ENCODE measurements at places on chromosomes 2 and 18. TPM values are rescaled to one million over a fixed set of nuclear protein-coding genes. Genes with fewer than 3 reads are reported as not detected.

CRYGD gene
- total RNA-seq, result not detected

RASGRP3 gene
- 1.1 TPM for total RNA-seq

CPLX4 gene
- not detected for total RNA-seq

ATP8B1 gene
- 7.9 TPM for total RNA-seq

HES6 gene
- 14.7 TPM for total RNA-seq

IL36RN gene
- 0.14 TPM for total RNA-seq

Data from A549 treated with CORT108297 at 1 μM for 4 hours (cell line).